Activated naive CD4-positive, alpha-beta T cell treated with Interleukin-2 at 50 U/mL for 16 hours (primary cell): ENCODE measurements at places on chromosomes 3 and 15.

GRCh38 chr3:18483226-18483625 is 58.1 kb upstream of the SATB1 start:
- DNase-seq, result no peak

DNA sequence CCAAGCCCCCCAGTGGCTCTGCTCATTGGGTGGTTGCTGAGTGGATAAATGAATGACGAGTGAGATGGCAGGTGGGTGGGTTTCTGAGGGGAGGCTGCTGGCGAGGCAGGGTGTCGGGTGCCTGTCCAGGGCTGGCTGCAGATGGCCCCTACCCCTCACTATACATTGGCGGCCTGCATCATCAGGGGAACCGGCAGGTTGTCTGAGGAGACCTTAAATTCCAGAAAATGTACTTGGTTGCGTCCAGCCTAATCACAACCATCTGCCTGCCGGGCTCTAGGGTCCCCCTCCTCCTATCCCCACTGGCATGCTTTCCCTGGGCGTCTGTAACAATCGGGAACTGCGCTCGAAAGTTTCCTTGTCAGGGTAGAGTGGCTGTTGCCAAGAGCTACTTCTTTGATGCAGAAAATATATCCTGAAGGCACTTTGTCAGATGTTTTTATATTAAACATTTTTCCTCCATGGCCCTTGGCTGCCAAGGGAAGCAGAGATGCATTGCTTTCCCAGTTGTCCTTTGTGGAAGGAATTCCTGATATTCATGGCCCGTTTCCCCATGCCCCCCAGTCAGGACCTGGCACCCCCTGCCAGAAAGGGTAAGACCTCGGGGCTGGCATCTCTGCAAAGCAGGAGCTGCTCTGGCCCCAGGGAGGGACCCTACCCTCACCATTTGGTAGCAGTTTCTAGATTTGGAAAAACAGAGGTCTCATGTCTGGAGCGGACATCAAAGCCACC is 22.9 kb downstream of the SMAD6 start:
- no peak for DNase-seq

DNA sequence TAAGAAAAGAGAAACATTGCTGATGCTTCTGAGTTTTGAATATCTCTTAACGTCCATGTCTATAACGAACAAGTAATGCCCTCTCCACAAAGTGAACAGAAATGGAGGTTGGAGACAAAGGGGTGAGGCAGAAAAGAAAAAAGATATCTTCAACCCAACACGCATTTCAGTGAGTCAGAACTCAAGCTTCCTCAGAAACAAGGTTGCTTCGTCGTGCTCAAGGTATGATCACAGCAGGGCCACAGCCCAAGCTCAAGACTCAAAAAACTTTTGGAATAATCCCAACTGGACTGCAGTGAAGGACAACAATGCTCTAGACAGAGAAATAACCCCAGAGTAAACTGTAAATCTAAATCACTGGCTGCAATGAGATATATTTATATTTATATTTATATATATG is 18.9 kb downstream of the WNT5A start:
- DNase-seq, result no peak

- DNase-seq, result no peak
These were observed 113.2 kb downstream of the RFTN1 start for GRCh38 chr3:16400106-16400931.

GRCh38 chr3:196281962-196282361 is 5.6 kb downstream of the PCYT1A start:
- no peak for DNase-seq

GRCh38 chr3:197149-197827 is 725 bp downstream of the CHL1 start:
- no peak for DNase-seq

DNA sequence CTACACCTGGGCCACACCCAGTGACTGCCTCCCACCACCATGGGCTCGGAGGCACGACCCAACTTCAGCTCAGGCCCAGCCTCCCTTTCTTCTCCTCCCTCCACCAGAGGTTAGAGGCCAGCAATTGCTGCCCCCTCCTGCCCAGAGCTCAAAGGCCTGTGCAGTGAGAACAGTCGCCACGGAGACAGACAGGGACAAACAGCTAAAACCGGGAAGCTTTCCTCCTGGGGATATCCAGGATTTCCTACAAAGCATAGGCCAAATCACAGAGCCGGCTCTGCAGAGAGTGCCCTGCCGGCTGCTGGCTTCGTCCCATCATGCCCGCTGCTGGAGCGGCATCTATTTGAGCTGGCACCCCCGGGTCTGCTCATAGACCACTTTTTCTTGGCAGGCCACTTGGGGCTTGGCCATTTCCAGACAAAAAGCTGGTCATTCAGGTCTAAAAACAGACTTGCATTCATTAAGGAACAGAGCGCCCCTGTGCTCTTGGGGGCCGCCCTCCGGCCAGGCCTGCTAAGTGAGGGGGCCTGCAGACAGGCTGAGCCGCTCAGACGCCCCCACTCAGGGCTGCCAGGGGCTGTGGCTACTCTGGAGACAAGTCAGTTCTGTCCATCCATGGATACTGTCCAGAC is 17.5 kb downstream of the GRAMD2A start:
- no peak for DNase-seq

- no peak for DNase-seq
These were observed 5.1 kb downstream of the NECTIN3 start for GRCh38 chr3:111076732-111077131.

DNA sequence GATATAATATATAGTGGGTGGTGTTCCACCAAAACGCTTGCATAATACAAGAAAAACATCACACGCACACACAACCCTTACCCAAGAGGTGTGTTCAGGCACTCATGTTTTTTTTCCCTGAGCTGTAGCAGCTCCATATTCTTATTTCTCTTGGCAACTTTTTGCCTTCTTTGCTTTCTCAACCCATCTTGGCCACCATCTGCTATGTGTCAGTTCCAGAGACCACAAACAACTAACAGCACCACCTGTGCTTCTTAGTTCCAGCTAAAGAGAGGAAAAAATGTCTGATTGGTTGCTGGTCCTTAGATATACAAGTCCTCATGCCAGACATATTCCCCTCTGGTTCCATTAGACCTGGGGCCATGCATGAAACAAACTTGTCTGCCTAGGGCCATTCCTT is 11.9 kb downstream of the ACTC1 start:
- no peak for DNase-seq

DNA sequence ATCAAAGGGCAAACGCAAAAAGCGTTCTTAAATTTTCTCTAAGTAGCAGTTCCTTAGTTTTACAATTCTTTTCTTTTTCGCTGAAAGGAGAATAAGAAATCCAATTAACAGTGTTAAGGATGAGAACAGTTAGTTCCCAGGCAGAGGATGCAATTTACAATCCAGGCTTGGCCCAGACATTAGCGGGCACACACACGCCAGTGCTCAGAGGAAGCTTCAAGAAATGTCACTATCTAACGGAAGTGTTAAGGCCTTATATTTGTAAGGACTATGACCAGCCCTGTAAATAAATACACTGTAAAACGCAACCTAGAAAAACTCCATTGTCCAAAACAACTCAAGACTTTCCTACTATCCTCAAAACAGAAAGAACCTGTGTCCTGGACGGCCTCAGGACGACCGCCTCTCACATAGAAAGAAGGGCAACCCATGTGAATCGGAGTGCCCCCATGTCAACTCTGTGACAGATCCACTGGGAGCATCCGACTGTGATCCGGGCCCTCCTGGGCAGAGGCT is 1.3 kb downstream of the ACAP2 start:
- DNase-seq, result no peak
